ENCODE measurements at places on chromosomes 13 and 19.
A peak's percentile ranks its signal among the peaks of the same experiment; 100 is the strongest.

GRCh38 chr13:79435561-79435990 lies 29.5 kb upstream of the RBM26 start:
- DNase-seq: no peak

- no peak for DNase-seq
These were observed 9.2 kb downstream of the NTN5 start for GRCh38 chr19:48663667-48664066.

GRCh38 chr19:15045506-15045905 lies 3.8 kb upstream of the CASP14 start:
- no peak for DNase-seq

DNA sequence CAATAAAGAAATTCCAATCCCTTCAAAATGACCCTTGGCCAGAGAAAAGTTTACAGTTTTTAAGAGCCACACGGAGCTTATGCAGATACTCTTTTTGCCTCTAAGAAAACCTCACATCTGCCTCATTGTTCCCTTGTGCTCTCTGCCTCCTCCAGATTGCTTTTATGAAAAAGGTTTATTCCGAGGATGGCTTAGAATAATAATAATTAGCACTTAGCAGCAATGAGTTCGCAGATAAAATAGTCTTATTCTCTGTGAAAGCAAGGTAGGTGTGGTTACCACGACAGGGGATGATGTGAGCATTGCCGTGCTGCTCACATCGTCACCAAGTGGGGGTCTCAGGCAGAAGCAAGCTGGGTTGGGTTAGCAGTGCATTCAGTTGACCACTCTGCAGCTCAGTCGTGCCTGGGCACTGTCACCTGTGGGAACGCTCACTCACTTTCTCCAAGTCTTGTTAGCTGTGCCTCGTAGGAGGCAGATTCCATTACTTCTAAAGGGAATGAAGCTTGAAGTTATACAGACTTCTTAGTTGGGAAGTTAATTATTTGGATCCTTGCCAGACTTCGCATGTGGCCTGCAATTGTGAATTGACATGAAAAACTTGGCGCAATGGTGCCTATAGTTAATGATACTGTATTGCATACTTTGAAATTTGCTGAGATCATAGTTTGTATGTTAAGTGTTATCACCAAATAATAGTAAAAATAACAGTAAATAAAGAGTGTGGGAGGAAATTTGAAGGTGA lies 157.2 kb downstream of the MYO16 start:
- DNase-seq: no peak

DNA sequence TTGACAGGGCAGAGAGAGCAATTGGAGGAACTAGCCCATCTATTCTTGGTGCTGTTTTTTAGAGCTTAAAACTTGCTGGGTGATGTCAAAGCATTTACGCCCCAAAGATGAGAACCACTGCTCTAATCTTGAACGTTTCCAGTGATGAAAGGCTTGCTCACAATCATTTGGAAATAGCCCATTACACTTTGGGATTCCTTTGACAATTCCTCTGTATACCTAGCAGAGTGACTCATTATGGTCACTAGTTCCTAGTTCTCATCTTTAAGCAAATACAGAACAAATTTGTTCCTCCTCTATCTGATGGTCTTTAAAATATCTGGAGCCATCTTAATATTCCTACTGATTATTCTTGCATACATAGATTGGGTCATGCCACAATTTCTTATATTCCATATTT lies 112.3 kb downstream of the GPC6 start:
- no peak for DNase-seq

DNA sequence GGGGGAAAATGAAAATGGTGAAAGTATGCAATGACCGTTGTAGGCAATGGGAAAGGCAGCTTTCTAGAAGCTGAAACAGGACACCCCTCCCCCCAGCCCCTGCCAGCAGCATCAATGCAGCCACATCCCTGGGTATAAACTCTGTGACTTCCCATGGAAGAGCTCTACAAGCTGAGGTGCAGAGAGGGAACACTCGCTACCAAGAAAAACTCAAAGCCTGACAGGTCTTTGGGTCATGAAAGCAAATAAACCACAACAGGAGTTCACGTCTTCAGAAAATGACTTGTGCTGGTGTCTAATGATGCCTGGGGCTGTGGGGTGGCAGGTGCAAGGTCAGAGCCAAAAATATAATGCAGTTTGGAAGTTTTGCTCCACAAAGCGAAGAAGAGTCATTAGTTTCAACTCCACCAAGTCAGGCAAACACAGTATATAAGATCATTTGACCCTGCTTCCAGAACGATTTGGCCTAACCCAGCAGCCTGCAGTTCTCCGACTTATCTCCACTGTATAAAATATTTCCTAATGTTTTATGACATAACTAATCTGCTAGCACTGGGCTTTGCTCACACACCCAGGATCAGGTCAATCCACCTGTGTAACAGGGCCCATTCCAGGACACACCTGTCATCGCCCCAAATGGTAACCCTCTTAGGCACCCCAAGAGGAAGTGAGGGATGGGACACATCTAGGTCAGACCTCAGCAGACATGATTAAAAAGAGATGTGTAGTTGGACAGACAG lies 102.1 kb downstream of the IRS2 start:
- DNase-seq: no peak

GRCh38 chr13:33206945-33207614 lies 78.5 kb downstream of the STARD13 start:
- no peak for DNase-seq

GRCh38 chr13:53013113-53013512 lies 15.5 kb upstream of the OLFM4 start:
- no peak for DNase-seq

- DNase-seq: no peak
These were observed 41.9 kb downstream of the WASF3 start for GRCh38 chr13:26599403-26599802.

GRCh38 chr13:77415253-77416071 lies 88.6 kb upstream of the MYCBP2 start:
- DNase-seq: no peak

GRCh38 chr19:12202250-12202649 lies 39.4 kb downstream of the ZNF136 start:
- DNase-seq: peak; percentile 10

GRCh38 chr13:113158946-113159345 lies 498 bp downstream of the PROZ start:
- DNase-seq: no peak

DNA sequence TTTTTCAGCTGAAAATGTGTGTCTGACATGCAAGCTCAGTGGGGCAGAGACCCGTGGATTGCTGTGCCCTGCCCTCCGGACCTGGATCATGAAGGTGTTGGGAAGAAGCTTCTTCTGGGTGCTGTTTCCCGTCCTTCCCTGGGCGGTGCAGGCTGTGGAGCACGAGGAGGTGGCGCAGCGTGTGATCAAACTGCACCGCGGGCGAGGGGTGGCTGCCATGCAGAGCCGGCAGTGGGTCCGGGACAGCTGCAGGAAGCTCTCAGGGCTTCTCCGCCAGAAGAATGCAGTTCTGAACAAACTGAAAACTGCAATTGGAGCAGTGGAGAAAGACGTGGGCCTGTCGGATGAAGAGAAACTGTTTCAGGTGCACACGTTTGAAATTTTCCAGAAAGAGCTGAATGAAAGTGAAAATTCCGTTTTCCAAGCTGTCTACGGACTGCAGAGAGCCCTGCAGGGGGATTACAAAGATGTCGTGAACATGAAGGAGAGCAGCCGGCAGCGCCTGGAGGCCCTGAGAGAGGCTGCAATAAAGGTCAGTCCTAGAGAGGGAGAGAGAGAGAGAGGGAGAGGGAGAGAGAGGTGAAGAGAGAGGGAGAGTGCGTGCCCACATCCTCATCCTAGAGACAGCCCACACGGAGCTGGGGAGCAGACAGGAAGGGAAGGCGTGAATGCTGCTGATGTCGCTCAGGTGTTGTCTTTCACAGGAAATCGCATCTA lies 5.1 kb upstream of the DCUN1D2 start:
- no peak for DNase-seq

GRCh38 chr19:32403291-32403995 lies 2.1 kb upstream of the DPY19L3 start:
- DNase-seq: no peak

GRCh38 chr13:33328701-33329100 lies 43.1 kb upstream of the STARD13 start:
- no peak for DNase-seq

GRCh38 chr19:30593975-30594745 lies 222.0 kb downstream of the ZNF536 start:
- no peak for DNase-seq

- DNase-seq: no peak
These were observed 711 bp upstream of the MIPEP start for GRCh38 chr13:23889615-23890607.

DNA sequence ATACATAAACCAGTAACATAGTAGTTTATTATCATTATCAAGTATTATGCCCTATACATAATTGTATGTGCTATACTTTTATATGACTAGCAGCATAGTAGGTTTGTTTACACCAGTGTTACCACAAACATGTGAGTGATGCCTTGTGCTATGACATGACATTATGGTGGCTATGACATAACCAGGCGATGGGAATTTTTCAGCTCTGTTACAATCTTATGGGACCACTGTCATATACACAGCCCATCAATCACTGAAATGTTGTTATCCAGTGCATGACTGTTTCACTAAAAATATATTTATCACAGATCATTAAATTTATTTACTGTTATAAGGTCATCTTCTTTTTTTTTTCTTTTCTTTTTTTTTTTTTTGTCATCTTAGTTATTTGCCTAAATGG lies 674.5 kb downstream of the PCDH17 start:
- no peak for DNase-seq

DNA sequence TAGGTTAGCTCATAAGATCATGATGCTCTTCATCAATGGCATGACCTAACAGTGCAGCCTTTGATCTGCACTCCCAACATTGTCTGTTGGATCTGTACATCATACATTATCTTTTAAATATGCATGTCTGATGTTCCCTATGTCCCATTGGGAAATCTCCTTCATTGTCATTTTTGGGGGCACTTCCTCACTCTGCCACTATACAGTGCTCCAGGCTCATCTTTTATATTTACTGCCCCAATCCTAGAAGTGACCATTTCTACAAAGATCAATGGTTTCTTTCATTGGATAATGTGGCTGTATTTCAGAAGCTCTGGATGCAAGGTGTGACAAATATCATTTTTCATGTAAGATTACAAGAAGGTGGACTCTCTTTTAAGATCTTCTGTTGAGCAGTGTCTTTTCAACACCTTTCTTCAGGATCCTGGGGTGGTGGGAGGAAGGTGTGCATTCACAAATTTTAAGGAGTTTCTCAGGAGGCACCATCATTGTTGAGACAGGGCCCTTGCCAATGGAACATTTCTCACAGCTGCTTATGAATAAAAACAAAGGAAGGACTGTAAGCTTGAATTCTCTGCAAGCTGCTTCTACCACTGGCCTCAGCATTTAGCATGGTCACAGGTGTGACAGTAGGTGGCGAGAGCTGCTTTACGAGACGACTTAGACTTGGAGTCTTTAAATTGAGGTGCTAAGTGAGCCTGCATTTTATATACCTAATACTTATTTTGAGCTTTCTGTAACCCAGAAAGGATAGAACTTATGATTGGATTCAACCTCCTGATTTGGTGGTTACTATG lies 403.0 kb downstream of the LMO7 start:
- DNase-seq: no peak

DNA sequence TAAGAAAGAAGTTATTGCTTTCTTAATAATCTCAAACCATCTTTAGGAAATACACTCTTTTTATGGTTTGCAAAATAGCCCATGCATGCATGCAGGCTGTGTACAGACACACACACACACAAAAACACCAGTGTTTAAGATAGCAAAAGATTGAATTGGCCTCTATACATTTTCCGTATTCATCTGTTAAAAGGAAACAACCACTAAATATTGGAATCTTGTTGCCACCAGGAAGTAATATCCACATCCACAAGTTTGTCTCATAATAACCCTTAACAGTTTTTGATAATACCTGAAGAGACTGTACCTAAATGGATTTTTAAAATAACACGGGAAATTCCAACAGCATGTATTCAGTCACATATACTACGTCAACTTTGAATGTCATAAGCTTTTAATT lies 7.3 kb upstream of the MAB21L1 start:
- no peak for DNase-seq

Data from T-helper 22 cell (primary cell).